ENCODE measurements at places on chromosomes 1 and 21.

DNA sequence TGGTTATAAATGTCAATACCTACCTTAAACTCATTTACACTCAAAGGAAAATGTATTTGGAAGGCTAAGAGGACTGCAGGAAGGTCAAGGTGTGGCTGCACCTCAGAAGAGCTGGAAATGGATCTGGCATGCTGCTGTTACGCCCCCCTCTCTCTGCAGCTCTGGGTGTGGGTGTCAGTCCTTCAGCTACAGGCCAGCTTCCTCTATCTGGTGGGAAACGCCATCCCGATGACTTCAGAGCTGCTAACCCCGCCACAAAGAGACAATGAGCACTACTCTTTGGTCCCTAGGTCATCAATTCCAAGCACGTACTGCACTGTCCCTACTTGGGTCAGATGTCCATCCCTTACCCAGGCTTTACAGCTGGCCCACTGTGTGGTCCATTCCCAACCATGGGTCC is 74.2 kb downstream of the TEX35 start:
- DNase-seq: no peak

GRCh38 chr21:15172963-15173362 is 108.2 kb upstream of the NRIP1 start:
- no peak for DNase-seq

GRCh38 chr1:31643976-31644559 is 608 bp downstream of the PEF1 start:
- no peak for DNase-seq

DNA sequence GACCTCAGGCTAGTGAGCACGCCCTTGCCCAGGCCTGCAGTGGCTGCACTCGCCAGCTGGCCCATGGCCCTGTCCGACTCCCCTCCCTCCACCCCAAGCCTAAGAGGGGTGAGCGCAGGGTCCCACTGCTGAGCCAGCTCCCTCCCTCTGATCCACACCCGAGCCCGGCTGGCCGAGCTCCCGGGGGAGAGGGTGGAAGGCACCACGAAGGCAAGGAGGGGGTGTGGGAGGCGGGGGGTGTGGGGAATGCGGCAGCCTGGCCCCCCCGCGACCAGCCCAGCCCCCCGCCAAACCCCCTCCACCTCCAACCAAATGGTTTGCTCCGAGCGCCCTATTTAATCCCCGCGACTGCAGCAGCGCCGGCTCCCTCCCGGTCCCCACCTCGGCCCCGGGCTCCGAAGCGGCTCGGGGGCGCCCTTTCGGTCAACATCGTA is at the start of gene CADM3:
Gene CADM3 (plus strand): TSS at position 362 of the 434 bp plus-strand sequence. CDS start 151 bp downstream, outside the sequence.
- no peak for DNase-seq

DNA sequence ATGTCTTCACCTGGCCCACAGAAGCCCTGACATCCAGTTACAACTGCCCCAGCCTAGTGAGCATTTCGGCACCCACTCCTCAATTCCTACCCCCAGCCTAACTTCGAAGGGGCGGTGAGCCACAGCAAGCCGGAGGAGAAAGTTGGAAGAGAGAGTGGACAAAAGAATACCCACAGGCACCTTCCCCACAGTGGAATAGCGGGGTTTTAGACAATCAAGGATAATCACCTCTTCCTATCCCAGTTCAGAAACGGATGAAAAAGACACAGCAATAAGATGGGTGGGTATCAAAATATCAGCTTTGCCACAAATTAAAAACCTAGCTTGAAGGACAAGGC is 1.3 kb upstream of the LSS start:
- DNase-seq: no peak

DNA sequence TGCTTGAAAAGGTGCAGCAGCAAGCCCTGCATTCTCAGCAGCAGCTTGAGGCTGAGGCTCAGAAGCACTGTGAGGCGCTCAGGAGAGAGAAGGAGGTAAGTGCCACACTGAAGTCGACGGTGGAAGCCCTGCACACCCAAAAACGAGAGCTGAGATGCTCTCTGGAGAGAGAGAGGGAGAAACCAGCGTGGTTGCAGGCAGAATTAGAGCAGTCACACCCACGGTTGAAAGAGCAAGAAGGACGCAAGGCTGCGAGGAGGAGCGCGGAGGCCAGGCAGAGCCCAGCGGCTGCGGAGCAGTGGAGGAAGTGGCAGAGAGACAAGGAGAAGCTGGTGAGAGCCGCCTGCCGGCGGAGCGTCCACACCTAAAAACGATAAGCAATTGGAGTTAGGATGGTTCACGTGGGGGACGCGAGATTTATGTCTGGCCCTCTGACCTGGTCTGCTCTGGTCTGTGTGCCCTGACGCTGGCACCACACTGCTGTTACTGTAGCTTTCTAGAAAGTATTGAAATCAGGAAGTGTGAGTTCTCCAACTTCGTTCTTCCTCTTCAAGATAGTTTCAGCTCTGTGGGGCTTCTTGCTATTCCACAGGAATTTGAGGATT is 26.7 kb upstream of the DIP2A start:
- DNase-seq: no peak

DNA sequence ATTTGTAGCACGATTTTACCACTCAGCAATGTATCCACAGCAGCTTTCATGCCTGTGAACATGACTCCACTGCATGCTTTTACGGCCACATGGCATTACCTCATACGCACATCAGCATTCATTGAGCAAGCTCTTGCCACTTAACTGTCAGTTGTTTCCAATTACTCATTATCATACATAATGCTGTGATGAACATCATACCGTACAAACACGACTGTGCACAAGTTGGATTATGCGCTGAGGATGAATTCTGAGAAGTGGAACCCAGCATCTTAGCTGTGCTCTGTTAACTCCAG is 9.6 kb downstream of the UMODL1 start:
- no peak for DNase-seq

DNA sequence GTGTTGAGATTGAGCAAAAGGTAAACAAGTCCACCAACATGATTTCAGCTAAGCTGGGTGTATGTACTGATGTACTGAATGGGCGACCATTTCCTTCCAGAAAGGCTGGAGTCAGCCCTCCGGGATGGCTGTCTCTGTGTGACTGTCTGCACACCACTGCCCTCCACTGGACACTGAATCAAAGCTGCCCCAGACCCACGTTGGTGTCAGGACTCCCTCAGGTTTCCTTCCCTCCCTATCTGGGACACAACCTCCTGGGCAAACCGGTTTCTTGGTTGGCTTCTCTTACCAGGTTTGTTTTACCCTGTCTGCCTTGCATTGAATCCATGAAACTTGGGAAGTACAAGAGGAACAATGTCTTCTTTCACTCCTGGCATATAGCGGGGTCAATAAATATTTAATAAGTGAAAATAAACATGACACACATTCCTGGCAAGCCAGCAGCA is 5.3 kb upstream of the SRP9 start:
- DNase-seq: peak; percentile 28

- no peak for DNase-seq
Observed at GRCh38 chr1:98677288-98677687, 15.8 kb downstream of the SNX7 start.

- DNase-seq: no peak
Observed at GRCh38 chr1:20348326-20348915, 57.7 kb downstream of the VWA5B1 start.
